ENCODE measurements at places on chromosomes 12 and 14. TPM values are rescaled to one million over a fixed set of nuclear protein-coding genes. Genes with fewer than 3 reads are reported as not detected.

Gene CELA1
- not detected for total RNA-seq

Gene RBMS2
- total RNA-seq = 16.8 TPM

Gene SLC22A17
- 3.9 TPM for total RNA-seq

Gene PRB2
- total RNA-seq = not detected

Gene SPRYD4
- total RNA-seq = 4.2 TPM

Gene FAM181A
- not detected for total RNA-seq

Gene CISTR
- not detected for total RNA-seq

Gene MUCL1
- not detected for total RNA-seq

Gene EFS
- total RNA-seq = 1.1 TPM

Gene SRSF9
- total RNA-seq = 169 TPM

Gene HOXC10
- total RNA-seq = not detected

Gene ACOT6
- total RNA-seq = not detected

Gene MMP19
- total RNA-seq = 2.7 TPM

Gene ASIC1
- total RNA-seq = 1.0 TPM

Gene NR2C1
- 25.7 TPM for total RNA-seq

Gene SDS
- total RNA-seq = 4.4 TPM

Gene PEX5
- total RNA-seq = 35.4 TPM

Gene TCL1B
- total RNA-seq = not detected

Gene PIANP
- total RNA-seq = 1.2 TPM

Gene TMEM119
- 7.2 TPM for total RNA-seq

Gene LYZ
- 20.6 TPM for total RNA-seq

Gene WNT1
- not detected for total RNA-seq

Gene ANHX
- total RNA-seq = not detected

All from colonic mucosa (tissue), 4 donors.